ENCODE measurements at places on chromosomes 2 and 18.

GRCh38 chr2:241584436-241584835 lies 25.9 kb downstream of the BOK start:
- peak; percentile 53 for DNase-seq

- DNase-seq = peak; percentile 96
These were observed 3.1 kb upstream of the KYNU start for GRCh38 chr2:142874293-142874814.

GRCh38 chr2:120379916-120380893 lies 34.3 kb downstream of the INHBB start:
- no peak for DNase-seq

GRCh38 chr2:230312638-230313037 lies 14.4 kb upstream of the SP140L start:
- peak; percentile 52 for DNase-seq

DNA sequence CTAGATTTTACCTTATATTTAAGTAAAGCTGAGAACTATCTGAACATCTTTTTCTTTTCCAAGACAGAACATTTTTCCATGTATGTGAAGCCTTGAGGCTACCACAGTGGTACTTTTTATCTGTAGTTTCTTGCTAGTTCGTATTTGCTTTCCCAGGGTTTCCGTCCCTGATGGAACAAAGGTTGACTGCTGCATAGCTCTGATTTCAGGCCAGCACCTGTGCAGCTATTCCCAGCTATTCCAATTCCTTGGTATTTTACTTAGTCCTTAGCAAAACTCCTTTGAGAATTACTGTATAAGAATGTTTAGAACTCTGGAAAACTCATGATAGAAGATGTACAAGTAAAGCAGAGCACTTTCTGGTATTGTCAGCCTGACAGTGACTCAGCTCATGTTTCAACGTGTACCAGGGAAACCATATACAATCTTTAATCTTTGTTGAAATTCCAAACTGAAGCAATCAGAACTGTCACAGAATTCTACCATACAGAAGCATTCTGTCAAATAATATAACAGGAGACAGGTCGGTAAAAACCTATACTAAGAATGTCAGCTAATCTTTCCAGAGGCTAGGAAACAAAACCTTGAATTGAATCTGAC lies 162.2 kb downstream of the PKP4 start:
- DNase-seq = peak; percentile 26

DNA sequence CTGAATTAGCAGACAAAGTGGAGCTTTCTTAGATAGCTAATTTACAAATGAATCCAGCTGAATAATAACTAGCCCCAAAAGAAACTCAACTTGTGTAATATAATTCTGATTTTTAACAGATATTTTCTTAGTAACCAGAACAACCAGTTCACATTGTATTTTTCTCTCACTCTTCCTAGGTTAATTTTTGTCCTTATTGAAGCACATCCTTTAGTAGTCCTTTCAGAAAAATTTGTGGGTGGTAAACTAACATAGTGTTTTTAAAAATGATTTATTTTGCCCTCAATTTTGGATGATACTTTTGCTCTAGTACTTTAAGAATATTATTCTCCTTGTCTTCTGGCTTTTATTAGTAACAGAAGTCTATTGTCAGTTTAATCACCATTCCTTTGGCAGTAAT lies 190.6 kb upstream of the SLC39A10 start:
- DNase-seq = no peak

- no peak for DNase-seq
These were observed 50.8 kb upstream of the CXCR4 start for GRCh38 chr2:136168720-136169119.

- peak; percentile 61 for DNase-seq
These were observed 109.7 kb downstream of the MBD5 start for GRCh38 chr2:148130581-148130980.

DNA sequence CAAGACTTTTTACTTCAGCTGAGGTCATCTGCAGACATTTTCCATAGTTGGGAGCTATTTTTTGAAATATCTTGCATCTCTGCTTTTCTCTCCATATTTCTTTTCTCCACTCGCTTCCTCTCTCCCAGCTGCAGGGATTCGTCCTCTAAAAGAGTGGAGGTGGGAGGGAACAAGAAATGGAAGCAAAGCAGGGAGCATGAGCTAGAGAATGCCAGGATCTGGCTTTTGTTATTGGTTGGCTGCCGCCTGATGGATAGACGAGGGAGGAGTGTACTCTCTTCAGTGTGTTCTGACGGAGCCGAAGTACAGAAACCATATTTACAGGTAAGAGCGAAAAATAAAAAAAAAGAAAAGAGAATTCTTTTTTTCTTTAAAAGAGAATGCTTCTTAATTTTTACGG lies at the start of gene CSRNP3:
Gene CSRNP3 (plus strand): TSS at position 282 of the 400 bp plus-strand sequence. CDS start 125,368 bp downstream, outside the sequence.
- DNase-seq = peak; percentile 95

GRCh38 chr2:76579911-76580310 lies 869.2 kb upstream of the GCFC2 start:
- DNase-seq = no peak

DNA sequence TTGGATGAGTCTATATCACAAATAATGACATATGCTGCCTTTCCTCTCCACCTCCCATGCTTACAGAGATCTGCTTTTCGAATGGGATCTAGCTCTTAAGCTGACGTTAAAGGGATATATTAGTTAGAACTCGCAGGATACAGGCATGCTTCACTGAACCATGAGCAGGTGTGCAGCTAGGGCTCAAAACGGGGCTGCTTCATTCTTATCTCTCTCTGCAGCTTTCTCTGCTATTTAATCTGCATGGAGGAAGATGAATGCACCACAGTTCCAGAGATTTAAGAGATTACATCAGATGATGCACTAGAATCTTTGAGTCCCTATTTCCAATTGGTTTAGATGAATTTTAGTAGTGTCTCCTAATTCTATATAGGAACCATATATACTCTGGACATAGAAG lies 327.0 kb downstream of the RAD51AP2 start:
- no peak for DNase-seq

- no peak for DNase-seq
These were observed 72.3 kb downstream of the OTX1 start for GRCh38 chr2:63122921-63123320.

GRCh38 chr2:12501469-12502158 lies 215.1 kb upstream of the TRIB2 start:
- DNase-seq = peak; percentile 25

GRCh38 chr18:34222307-34223163 lies 2.2 kb downstream of the NOL4 start:
- DNase-seq = peak; percentile 29

DNA sequence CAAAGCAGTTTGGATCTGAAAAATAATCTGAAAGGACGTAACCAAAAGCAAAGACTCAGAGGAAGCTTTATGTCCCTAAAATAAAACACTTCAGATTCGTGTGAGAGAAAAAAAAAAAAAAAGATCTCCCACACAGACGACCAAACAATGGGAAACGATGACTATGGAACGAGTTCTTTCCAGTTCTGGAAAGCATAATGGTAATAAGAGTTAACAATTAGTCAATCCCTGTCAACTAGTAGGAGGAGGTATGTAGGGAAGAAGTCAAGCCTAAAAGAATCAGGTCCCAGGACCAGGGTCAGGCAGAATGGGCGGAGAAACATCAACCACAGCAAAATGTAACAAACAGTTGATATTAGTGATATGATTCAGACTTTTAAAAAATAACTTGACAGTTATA lies 170.3 kb upstream of the SETBP1 start:
- DNase-seq = no peak

- no peak for DNase-seq
These were observed 15.0 kb downstream of the PRKAG3 start for GRCh38 chr2:218816561-218817011.

DNA sequence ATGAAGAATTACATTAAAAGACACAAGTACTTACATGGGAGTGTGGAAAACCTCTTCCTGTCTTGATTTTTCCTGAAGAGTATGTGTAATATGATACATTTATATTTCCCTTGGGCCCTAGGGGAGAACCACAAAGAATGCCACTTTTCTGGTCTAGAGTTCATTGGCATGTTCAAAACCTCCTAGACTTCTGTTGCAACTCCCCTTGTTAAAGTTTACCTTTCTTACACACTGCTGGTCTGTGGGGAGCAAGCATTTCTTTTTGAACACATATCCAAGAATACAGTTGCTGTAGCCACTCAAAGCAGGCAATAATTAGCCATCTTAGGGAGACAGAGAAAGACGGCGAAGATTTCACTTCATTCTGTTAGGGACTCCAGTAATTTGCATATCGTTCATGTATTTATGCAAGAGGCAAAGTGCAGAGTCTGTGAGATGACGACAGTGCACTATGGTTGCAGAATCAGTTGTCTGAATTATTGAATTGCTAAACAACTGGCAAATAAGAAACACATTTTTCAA lies 103.5 kb downstream of the NOL4 start:
- peak; percentile 23 for DNase-seq

- DNase-seq = no peak
These were observed 6.6 kb downstream of the GAREM2 start for GRCh38 chr2:26179446-26179913.

GRCh38 chr18:8471372-8471771 lies 137.9 kb upstream of the RAB12 start:
- no peak for DNase-seq

GRCh38 chr18:21321711-21322110 lies 79.7 kb downstream of the GREB1L start:
- DNase-seq = peak; percentile 30

- peak; percentile 35 for DNase-seq
These were observed 2.9 kb downstream of the FN1 start for GRCh38 chr2:215432759-215433594.

DNA sequence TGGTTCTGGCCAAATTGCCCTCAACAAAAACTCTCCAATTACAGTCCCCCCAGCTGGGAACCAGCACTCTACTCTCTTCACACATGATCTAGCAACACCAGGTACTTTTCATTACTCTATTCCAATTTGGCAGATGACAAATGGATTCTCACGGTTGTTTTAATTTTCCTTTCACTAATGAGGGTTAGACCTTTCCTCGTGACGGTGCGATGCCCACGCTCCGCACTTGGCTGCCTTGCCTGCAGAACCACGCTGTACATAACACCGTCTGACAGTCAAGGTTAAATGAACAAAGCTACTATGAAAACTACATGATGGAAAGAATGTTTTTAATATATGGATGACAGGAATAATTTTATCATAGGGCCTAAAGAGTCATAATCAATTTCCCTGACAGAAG lies 141.5 kb downstream of the FBXO15 start:
- DNase-seq = no peak

- DNase-seq = no peak
These were observed 47.3 kb upstream of the B3GNT7 start for GRCh38 chr2:231348173-231348572.

GRCh38 chr2:57373530-57373929 lies 673.1 kb upstream of the VRK2 start:
- peak; percentile 82 for DNase-seq

DNA sequence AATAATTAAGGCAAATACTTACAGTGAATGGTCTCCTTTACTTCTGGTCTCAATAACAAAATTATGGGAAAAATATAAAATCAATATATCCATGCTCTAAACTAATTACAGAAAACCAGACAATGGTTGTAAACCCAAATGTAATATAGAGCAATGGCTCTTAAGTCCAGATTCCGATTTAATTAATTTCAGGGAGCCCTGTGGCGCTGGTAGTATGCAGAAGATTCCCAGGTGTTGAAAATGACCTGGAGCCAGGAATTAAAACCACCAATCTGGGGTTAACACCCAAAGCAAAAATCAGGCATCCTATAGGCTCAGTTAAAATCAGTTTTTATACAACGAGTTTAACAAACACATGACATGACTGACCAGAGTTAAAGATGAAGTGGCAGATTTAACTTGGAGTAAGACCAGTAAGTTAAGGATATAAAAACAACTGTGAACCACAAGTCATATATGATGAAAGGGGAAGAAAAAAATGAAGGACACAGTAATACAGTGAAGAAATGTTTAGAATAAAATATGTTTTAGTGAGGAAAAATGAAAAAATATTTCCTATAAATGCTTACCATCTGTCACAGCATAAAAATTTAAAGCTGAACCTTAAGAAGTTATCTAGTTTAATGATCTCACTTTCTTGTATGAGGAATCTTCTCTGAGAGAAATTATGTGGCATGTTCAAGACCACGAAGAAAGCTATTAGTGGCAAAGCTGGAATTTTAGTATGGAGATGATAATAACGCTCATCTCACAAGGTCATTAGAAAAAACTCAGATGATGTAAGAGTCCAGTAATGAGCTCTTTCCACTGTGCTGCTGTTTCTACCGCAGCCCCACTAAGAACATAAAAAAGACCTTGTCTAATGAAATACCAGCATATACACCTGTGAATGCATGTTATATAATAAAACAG lies 45.8 kb upstream of the FLACC1 start:
- peak; percentile 35 for DNase-seq

DNA sequence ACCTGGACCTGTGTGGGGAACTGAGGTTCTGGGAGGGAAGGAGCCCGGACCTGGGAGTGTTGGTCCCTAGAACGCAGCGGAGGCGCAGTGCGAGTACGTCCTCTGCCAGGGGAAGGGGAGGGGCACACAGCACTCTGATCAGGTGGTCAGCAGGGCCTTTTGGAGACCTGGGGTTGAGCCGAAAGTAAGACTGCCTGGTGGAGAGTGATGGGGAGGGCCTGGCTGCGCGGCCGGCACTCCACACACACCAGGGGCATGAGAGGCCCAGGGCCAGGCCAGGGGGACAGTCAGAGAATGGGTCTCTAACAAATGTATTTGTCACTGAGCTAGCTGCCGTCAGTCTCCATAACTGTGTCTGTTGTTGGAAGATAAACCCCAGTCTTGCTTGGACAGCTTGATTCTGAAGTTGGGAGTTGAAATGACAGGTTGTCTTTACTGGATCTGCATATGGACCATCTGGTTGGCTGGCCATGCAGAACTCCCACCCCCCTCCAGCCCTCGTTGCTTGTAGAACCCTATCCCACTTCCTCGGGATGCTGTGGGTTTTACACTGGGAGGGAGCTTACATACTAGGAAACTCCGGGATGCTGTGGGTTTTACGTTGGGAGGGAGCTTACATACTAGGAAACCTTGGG lies 75.4 kb upstream of the NFATC1 start:
- no peak for DNase-seq

Data from GM23248 (cell line).